GM12878 (cell line): ENCODE measurements at places on chromosomes 5 and 9. TPM values are rescaled to one million over a fixed set of nuclear protein-coding genes. Genes with fewer than 3 reads are reported as not detected.

The FBP2 gene
- total RNA-seq: not detected in 2 replicates

The HSD17B4 gene
- 90.0 and 103 TPM in 2 replicates for total RNA-seq

GRCh38 chr5:40578501-40579451, 100.9 kb upstream of the PTGER4 start:
- H3K4me3 ChIP-seq: no peak overlapping the region
- no peaks in the 10 kb centered on the region for H3K36me3 ChIP-seq
- peaks cover 11% of the 10 kb centered on the region; the same call in 1 of the 2 replicates for H3K4me1 ChIP-seq
- no peak overlapping the region for H3K27ac ChIP-seq
- peak; percentile 76 for DNase-seq
- no peaks in the 10 kb centered on the region for H3K27me3 ChIP-seq

DNA sequence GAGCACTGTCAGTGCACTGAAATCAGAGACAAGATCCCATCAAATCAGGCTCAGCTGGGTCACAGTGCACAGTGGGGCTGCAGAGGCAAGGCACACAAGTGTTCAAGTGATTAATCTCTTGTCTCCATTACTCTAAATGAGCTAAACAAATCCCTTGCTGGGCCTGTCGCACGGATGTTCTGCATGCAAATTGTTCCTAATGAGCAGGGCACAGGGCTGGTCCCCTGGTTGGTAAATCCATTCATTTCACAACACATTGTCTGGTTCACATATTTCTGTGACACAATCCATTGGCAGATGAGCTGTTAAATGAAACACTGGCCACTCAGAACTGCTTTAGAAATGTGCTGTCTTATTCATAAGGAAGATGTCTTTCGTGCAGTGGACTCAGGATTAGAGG, 167.9 kb upstream of the BRINP1 start:
- H3K27ac ChIP-seq: no peak overlapping the region
- 0 out of 2 replicates have a peak, but pooled peaks cover 2% of the 10 kb centered on the region for H3K27me3 ChIP-seq
- no peaks in the 10 kb centered on the region for H3K4me1 ChIP-seq
- no peak for DNase-seq
- H3K36me3 ChIP-seq: no peaks in the 10 kb centered on the region
- H3K4me3 ChIP-seq: no peak overlapping the region

- H3K27ac ChIP-seq: no peak overlapping the region
- no peaks in the 10 kb centered on the region for H3K4me1 ChIP-seq
- no peak for DNase-seq
- H3K4me3 ChIP-seq: no peak overlapping the region
- no peaks in the 10 kb centered on the region for H3K27me3 ChIP-seq
Observed at GRCh38 chr5:173094012-173094661, 38.0 kb downstream of the CREBRF start.
